Suppressor macrophage (primary cell): ENCODE measurements at places on chromosomes 1 and 21.

- no peak for DNase-seq
These were observed 84.1 kb downstream of the DMRTB1 start for GRCh38 chr1:53543130-53543777.

DNA sequence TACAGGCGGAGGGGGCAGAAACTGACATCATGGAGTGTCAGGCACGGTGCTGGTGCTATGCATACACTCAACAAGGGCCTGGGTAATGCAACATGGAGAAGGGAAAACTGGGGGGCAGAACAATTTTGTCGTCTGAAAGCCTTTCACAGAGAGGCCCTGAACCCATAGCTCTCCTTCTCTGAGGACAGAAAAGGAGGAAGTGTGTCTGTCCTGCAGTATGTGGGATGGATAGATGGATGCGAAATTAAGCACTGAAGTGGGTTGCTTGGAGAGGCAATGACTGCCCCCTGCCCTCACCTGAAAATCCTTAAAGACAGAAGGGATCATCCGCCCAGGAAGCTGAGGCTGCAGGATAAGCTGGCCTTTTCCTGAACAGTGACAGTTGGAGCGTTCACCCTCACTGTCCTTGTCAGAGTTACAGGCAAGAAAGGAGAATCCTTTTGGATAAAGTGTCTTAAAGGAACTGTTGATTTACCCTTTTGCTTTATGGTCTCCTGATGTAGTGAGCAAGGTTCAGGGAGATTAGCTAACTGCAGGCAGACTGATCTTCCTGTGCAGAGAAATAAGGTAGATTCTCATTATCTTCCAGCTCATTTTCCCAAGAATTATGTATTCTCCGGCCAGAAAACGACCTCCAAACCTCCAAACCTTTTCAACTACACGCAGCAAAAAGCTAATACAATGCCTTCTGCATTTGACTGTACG lies 1.6 kb upstream of the FAM20B start:
- DNase-seq: no peak

- DNase-seq: no peak
These were observed 21.3 kb downstream of the ACOT11 start for GRCh38 chr1:54569339-54569738.

DNA sequence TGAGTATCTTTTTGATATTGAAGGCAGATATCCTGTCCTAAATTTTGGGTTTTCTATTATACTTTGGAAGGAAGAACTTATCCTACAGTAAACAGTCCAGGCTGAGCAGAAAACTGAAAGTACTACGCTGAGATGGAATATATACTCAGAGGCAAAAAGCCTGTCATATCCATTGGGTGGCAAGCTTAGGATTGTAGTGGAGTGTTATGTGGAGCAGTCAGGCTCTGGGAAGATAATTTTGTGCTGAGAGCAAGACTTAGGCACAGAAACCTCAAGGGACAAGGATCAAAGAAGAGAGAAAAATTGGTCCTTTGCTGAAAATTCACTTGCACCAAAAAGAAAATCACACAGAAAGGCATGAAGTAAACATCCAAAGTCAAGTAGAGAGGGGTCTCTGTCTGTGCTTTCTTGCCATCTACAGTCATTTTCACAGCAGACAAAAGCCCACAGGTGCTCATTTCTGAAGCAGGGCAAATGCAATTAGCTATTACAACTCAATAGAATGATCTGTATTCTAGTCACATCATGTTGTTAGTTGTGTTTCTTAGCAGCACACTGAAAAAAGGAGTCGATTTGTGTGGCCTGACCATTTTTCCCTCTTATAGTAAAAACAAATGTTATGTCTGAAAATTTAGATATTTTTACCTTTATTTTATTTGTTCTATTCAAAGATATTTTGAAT lies 38.5 kb downstream of the CRB1 start:
- DNase-seq: no peak
